ENCODE measurements at places on chromosomes 7 and 10.

- no peak for DNase-seq
These were observed 34.4 kb downstream of the LHFPL3 start for GRCh38 chr7:104362756-104363155.

DNA sequence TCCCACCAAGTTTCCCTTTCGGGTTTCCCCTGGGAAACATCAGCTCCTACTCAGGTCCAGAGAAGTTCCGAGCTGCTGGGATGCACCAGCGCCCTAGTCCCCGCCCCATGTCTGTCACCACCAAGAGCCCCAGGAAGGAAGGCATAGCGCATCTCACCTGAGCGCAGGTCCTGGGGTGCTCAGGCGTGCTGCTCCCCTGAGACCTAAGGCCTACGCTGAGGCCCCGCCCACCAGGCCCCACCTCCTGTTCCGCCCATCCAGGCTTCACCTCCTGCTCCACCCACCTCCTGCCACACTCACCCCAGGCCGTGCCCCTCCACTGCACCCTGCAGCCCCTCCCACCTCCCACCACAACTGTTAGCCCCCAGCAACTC is 1.2 kb upstream of the TFR2 start:
- no peak for DNase-seq

DNA sequence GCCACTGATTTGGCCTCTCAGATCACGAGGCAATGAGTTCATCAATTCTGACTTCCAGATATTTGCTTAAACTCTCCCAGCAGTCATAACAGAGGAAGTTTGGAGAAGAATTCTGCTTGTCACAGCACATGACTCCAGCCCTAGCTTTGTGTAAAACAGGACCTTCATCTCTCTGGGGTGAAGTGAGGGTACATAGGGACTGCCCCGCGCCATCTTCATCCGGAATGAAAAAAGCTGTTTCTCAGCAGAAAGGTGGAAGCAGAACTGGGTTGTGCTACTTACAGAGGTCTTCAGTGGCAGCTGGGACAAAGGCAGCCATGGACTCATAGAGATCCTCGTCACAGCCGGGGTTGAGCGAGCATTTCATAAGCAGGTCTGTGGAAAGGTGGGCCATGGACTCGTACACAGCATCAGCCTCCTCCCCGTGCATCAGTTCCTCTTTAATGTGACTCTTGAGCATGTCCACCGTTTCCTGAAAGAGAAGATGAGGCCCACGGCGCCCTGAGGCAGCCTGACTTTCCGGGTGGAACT is 58.4 kb upstream of the TM9SF3 start:
- no peak for DNase-seq

DNA sequence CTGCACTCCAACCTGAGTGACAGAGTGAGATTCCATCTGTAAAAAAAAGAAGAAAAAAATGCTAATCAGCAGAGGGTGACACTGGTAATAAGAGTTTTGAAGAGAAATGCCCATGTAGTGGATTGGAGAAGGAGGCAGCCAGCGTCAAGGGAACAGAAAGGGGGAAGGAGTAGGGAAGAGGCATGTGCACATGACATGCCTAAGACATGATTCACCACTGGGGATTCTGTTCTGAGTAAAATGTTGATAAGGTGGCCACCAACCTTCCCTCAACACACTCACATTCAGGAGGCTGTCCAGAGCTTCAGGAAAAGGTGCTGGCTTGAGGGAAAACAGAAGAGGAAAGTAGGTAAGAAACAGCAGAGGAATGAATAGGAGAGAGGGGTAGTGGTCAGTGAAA is 39.9 kb downstream of the AKR1D1 start:
- no peak for DNase-seq

GRCh38 chr10:65313406-65313805 is 1612.4 kb upstream of the LRRTM3 start:
- DNase-seq, result no peak

DNA sequence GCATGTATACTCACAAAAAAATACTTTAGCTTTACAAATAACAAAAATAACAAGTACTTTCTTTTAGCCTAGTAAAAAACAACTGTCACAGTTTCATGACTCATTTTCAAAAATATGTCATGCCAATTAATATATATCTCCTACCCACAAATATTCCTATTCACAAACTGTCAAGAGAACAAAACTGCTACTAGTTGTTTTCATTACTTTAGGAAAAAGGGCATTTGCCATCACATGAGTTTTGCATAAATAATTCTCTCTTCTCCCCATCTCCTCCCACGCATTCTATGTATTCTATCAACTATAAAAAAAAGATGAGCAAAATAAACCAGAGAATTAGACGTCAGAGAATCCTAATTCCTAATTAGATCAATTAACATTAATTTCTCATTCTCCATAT is 87.6 kb downstream of the PIP4K2A start:
- DNase-seq, result no peak

DNA sequence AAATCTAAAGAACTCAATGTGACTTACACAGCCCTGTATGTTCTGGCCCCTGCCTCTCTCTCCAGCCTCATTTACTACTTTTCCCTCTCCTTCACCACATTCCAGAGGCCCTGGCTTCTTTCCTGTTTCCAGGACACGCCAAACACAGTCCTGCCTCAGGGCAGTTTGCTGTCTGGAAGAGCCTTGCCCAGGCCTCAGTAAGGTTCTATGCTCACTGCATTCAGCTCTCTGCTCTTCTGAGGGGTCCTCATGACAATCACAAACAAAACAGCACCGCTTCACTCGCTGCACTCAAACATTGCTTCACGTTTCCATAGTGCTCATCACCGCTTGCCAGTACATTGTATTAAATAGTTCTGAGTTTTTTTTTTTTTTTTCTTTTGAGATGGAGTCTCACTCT is 35.1 kb upstream of the GARS1 start:
- no peak for DNase-seq

- no peak for DNase-seq
These were observed 112.9 kb upstream of the JAZF1 start for GRCh38 chr7:28293527-28293835.

DNA sequence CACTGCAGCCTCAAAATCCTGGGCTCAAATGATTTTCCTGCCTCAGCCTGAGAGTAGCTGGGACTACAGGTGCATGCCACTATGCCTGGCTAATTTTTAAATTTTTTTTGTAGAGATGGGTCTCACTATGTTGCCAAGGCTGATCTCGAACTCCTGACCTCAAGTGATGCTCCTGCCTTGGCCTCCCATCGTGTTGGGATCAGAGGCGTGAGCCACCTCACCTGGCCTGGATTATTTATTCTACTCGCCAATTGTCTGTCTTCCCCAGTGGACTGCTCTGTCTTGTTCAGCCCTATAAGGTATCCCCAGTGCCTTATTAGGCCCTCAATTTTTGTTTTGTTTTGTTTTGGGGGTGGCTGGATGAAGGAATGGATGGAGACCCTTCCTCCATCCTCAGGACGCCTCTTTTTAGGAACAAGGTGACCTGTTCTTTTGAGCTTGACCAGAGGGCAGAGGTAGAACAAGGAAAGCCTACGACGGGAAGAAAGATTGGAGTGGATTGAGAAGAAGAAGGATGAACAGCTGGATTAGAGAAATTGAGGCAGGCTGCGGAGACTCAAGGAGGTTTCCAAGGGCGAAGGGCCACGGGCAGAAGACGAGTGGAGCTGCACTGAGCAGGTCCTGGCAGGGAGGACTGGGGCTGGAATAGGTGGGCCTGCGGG is 541 bp upstream of the DENND10 start:
- DNase-seq, result no peak

GRCh38 chr7:126658684-126659083 is 594.1 kb downstream of the GRM8 start:
- DNase-seq, result no peak

DNA sequence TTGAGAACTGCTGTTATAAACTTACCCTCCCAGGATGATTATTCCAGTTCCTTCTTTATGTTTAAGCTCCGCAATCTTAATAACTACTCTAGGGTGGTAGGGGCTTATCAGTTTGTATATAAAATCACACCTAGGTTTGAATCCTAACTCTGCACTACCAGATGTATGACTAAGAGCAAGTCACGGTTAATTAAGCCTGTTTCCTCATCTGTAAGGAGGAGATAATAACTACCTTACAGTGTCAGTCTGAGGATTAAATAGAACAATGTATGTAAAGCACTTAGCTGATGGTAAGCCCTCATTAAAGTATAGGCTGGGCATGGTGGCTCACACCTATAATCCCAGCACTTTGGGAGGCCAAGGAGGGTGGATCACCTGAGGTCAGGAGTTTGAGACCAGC is 9.2 kb downstream of the DNA2 start:
- no peak for DNase-seq

DNA sequence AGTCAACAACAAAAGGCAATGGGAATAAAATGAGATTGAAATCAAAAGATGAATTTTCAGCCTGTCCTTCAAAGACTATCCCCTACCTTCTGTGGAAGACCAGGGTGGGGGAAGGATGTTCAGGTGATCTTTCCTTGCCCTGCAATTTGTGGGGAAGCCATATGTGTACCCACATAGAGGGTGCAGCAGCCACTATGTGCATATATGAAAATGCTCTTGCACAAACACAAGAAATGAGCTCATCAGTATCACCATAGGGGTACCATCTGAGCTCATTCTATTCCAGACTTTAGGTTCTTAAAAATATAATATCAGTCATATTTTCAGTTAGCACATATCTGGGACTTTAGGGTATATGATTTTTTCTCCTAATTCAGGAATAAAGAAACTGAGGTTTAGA is 17.7 kb downstream of the GIMAP5 start:
- DNase-seq, result no peak

GRCh38 chr7:4066206-4066605 is 615.9 kb upstream of the FOXK1 start:
- no peak for DNase-seq

DNA sequence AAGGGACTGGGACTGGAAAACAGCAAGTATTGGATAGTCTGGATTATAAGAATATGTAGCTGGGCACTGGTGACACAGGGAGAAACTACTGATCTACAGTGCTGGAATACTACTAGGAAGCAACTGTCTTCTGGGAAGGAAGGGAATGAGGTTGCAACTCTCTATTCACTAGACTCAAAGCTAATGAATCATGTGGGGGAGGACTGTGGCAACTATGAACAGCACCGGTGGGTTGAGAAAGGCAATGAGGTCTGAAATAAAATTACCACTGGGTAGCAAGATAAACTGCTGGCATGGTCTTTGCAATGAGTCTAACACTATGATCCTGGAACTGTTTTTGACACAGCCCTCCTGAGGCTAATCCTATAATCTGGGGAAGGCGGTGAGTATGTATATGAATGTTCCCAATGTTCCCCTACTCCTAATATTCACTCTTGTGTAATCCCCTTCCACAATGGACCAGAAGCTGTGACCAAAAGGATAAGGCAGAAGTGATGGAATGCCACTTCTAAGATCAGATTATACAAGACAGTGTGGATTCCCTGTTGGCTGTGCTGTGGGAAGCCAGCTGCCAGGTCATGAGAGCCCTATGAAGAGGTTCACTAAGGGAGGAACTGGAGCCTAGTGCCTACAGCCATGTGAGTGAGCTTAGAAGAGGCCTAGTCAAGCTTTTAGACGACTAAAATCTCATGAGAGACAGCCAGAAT is 101.3 kb upstream of the DNAJB12 start:
- DNase-seq, result no peak

- DNase-seq, result no peak
These were observed 274.0 kb upstream of the GALNT17 start for GRCh38 chr7:70857793-70858545.

- no peak for DNase-seq
These were observed 60.2 kb downstream of the ZNF467 start for GRCh38 chr7:149713061-149713730.

- DNase-seq, result no peak
These were observed 230.9 kb downstream of the AGMO start for GRCh38 chr7:15330943-15331342.

DNA sequence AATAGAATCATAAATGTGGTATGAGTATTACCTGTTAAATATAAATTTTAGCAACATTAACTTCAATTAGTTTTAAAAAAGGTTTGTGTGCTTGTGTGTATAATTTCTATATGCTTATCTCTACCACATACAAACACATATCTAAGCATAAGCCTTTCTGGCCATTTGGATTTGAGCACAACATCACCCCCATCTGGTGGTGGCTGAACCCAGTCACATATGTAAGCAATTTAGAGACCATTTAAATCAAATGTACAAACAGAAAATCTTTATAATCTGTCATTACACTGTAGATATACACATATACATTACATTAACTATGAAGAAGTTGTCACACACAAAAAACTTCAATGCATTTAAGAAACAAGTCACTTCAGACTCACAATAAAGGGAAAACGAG is 31.7 kb downstream of the GPR22 start:
- no peak for DNase-seq

- DNase-seq, result no peak
These were observed 162.1 kb downstream of the CHN2 start for GRCh38 chr7:29356631-29357030.

DNA sequence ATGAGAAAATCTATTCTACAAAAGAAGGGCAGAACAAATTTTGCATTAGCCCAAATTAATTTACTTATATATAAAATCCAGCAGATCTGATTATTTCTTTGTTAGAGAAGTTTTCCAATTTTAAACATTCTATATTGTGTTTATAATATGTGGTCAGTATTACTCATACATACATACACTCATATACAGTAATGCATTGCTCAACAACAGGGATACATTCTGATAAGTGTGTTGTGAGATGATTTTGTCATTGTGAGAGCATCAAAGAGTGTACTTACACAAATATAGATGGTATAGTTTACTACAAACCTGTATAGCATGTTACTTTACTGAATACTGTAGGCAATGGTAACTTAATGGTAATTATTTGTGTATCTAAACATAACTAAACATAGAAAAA is 239.6 kb upstream of the ETV1 start:
- no peak for DNase-seq

- no peak for DNase-seq
These were observed 271.4 kb downstream of the TSPAN12 start for GRCh38 chr7:120586571-120586970.

GRCh38 chr7:100472854-100473499 is 6.0 kb downstream of the TSC22D4 start:
- no peak for DNase-seq

DNA sequence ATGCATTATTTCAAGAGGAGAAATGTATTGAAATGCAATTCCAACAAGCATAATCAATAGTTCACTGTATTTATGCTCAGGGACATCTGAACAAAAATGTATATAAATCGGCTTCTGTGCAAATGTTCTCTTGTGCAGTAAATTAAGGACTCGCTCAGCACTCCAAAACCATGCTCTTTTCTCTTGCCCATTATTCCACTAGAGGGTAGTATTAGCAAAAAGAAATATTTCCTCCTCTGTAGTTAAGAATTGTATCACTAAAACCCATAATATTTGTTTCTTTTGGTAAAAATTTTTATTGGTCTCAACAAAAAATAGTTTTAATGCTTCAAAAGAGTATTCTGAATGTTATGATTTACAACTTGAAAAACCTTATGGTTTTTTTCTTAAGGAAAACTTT is 803.1 kb downstream of the PCDH15 start:
- DNase-seq, result no peak

- DNase-seq, result no peak
These were observed 47.6 kb downstream of the ZRANB1 start for GRCh38 chr10:124989526-124989925.

- DNase-seq, result no peak
These were observed 13.2 kb downstream of the ARHGAP19 start for GRCh38 chr10:97279121-97279815.

Measured in activated naive CD4-positive, alpha-beta T cell (primary cell).